RPMI8226 (cell line): ENCODE measurements at places on chromosomes 16 and 17.
A peak's percentile ranks its signal among the peaks of the same experiment; 100 is the strongest.

- DNase-seq = no peak
Measured at GRCh38 chr16:63808730-63809129, 1313.1 kb downstream of the CDH11 start.

GRCh38 chr17:47252209-47252608 lies 1.4 kb upstream of the ITGB3 start:
- DNase-seq = no peak

DNA sequence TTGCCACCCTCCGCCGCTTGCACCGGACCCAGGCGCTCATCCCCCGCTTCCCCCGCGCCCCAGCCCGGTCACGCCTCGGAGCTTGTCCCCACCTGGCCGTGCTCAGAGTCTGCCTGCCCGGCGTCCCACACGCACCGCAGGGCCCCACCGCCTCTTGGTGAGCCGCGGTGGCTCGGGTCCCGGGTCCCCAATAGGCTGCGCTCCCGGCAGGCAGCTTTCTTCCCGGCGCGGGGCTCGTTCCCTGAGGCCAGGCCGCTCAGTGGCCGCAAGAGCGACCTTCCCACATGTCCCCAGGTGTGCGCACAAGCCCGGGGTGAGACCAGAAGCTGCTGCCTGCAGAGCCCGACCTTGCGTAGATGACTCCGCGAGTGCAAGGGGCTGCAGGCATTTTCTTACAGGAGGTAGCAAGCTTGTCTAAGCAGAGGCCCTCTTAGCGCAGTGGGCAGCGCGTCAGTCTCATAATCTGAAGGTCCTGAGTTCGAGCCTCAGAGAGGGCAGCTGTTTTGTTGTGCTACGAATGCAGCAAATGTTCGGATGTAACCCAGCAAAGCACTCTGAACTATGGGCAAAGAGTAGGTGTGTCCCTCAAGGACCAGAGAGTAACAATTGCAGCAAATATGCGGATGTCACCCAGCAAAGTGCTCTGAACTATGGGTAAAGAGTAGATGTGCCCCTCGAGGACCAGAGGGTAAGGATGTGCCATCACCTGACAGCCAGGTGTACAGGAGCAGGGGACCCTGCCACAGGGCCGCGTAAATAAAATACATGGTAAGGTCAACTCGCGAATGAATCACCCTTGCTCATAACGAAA lies 15.6 kb downstream of the TLE7 start:
- peak; percentile 79 for DNase-seq

DNA sequence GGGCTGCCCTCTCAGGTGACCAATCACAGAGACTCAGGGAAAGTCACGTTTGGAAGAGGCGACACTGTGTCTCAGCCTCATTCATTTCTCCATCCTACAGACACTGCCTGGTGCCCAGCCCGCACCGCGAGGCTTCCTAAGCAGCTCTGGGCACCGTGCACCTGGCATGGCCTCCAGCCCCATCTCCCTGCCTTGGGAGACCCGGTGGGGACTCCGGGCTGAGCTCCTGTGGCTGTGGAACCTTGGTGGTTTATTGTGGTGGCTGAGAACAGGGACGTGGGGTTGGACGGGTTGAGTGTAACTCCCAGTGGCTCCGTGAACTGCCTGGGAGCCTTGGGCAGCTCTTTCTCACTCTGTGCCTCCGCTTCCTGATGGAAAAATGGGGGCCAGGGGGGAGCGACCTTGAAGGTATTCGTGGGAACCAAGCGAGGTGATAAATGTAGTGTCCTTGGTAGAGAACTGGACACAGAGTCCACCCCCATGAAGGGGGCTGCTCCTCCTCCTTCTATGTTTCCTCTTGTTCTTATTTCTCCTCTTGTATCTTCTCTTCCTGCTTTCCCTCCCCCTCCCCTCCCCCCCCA lies 215.4 kb downstream of the SEC14L1 start:
- no peak for DNase-seq

GRCh38 chr16:11128211-11129141 lies 127.5 kb downstream of the SOCS1 start:
- no peak for DNase-seq

GRCh38 chr16:83720981-83721380 lies 86.8 kb upstream of the HSBP1 start:
- no peak for DNase-seq

DNA sequence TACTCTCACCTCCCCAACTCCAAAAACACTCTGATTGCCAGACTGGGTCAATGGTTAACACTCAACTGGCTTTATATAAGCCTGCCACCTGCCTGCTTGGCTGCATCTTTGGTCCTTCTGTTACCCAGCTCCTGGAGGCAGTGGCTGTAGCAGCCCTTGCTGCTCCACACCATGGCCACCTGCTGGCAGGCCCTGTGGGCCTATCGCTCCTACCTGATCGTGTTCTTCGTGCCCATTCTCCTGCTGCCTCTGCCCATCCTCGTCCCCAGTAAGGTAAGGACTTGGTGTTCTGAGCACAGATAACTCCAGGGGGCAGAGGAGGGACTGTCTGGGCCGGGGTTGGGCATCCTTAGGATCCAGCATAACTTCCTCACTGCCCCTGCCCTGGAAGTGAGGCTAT lies at the start of gene SLC13A2:
Gene SLC13A2, plus strand, starts transcription at position 103 of the 400 bp plus-strand sequence. Its CDS starts 69 bp downstream, at position 172.
- DNase-seq = peak; percentile 21

GRCh38 chr16:2008009-2008526 lies 1.6 kb downstream of the ZNF598 start:
- DNase-seq = peak; percentile 74

GRCh38 chr16:86899757-86900156 lies 321.4 kb downstream of the FOXL1 start:
- DNase-seq = no peak

DNA sequence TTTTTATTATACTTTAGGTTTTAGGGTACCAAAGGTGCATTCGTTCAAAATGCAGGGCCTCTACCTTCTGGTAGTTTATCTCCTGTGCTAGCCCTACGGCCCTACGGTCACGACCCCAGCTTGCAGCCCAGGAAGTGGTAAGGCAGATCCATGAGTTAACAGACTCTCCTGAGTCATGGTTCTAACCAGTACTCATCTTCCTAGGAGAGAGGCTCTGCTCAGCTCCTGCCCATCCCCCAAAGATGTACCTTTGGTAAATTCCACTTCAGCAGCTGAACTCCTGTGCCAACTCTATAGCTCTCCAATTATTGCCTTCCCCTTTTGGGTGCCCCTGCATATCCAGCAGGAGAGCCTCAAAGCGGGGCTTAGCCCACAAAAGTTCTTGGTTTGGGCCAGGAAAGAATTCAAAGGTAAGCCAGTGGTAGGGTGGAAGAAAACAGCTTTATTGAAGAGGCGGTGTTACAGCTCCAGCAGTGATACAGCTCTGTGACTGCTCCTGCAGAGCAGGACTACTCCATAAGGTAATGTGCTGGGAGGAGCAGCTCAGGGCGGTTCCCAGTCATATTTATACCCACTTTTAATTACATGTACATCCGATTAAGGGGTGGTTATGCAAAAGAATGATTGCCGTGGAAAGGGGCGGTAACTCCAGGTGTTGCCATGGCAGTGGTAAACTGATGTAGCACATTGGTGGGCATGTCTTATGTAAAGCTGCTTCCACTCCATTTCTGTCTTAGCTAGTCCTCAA lies 241.4 kb downstream of the PMP22 start:
- DNase-seq = no peak

DNA sequence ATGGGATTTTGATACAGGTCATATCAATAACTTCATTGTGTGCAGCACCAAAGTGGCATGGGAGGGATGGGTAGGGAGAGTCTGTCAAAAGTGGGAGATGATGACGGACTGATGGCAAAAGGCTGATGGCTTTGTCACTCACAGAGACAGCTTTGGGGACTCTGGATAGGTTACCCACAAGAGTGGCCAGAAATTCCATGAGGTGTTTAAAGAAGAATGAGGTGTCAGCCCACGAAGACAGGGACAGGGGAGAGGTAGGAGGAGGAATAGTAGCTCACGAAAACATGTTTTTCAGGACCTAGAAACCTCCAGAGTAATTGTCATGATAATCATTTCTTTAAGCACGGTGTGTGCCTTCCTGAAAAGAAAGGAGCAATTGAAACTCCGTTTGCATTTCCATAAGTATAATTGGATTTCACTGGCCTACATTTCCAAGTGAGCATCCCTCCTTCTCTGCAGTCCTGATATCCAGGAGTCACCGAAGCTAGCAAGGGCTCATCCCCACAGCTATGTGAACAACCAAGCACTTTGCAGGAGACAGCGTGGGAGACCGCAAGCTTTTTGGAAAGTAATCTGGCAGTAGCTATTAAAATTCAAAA lies 60.0 kb downstream of the HSD17B2 start:
- DNase-seq = no peak

GRCh38 chr17:66920435-66920834 lies 44.1 kb upstream of the CACNG4 start:
- no peak for DNase-seq

DNA sequence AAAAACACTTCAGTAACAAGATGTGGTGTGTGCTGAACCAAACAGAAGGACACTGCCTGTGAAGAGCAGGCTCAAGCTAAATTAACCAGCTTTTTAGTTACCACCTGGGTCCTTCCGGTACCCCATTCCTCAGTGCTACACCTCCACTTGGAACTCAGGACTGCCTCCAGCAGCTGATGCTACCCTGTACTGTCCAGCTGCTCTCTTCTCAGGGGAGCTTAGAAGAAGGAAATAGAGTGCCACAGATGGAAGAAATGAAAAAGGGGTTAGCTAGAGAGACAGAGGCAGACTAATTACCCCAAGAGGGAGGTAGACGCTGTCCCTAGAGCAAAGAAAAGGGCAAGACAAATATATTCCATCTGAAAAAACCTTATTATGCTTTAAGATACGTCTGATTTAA lies 5.7 kb downstream of the MED13 start:
- DNase-seq = no peak

DNA sequence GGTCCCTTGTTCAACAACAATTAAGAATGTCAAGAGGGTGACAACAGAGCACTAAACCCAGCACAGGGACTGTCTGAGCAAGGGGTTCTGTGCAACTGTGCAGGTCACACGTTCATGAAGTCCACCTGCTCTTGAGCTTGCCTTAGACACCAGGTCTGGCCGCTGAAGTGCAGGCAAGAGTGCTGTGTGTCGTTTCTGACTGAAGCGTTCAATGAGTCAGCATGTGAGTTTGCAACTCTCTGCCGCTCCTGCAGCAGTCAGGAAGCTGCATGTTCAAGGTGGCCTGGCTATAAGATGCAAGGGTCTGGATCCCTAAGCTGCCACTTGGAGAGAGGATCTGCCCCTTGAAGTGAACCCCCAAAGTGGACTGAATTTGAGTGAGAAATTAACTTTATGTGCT lies 332.7 kb upstream of the HSBP1 start:
- DNase-seq = no peak

GRCh38 chr17:35799942-35800341 lies 4.5 kb upstream of the MMP28 start:
- no peak for DNase-seq

DNA sequence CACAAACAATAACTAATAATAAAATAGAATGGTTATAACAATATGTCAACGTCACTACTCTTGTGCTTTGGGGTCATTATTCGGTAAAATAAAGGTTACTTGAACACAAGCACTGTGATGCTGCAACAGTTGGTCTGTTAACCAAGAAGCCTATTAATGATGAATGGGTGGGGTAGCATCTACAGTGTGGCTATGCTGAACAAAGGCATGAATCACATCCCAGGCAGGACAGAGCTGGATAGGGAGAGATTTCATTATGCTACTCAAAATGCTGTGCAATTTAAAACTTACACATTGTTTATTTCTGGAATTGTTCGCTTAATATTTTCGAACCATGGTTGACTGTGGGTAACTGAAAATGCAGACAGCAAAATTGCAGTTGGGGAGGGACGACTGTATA lies 9.1 kb upstream of the HS3ST2 start:
- no peak for DNase-seq

DNA sequence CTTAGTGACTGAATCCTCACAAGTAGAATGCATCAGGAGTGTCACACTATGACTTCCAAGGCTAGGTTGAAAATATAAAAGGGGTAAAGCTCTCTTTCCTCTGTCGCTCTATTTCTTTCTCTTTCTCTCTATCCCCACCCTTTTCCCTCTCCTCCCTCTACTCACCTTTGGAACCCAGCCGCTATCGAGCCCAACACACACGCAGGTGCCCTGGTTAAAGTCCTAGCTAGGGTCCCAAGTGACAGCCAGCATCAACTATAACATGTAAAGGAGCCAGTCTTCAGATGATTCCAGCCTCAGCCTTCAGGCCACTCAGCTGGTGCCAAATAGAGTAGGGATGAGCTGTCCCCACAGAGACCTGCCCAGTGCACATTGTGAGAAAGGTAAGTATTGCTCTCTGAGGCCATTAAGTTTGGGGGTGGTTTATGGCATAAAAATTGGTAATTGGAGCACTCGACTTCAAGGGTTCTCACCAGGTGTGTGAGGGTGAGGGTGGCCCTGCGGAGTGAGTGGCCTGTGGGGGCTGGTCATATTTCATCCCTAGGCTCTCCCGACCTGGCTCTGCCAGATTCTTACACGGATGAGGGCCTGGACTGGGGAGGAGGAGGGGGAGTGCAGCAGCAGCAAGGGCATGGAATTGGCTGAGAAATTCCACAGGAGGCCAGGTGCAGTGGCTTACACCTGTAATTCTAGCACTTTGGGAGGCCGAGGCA lies 14.9 kb upstream of the C16orf54 start:
- no peak for DNase-seq

- DNase-seq = no peak
Measured at GRCh38 chr17:56030009-56030624, 123.2 kb upstream of the ANKFN1 start.

GRCh38 chr17:55770196-55770870 lies 19.5 kb downstream of the PCTP start:
- DNase-seq = peak; percentile 17

- no peak for DNase-seq
Measured at GRCh38 chr17:56639517-56639916, 46.0 kb downstream of the NOG start.

DNA sequence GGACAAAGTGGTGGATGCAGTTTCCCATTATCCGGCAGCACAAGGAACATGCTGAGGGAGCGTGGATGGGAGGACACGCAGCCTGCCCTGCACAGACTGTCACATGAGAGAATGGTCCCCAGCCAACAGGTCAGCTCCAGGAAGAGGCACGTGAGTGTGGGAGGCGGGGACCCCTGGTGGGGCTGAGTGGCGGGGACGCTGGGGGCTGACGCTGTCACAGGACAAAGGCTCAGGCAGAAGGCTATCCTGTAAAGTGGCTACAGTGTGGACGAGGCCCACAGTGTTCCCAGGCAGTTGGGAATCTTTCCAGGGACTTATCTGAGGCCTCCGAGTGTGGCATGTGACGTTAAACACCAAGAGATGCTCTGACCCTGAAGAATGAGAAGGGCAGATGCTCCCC lies 30.4 kb downstream of the MBTPS1 start:
- DNase-seq = no peak
